ENCODE measurements at places on chromosomes 12 and 14.

- no peak for DNase-seq
Observed at GRCh38 chr12:94269316-94269999, 121.1 kb downstream of the PLXNC1 start.

GRCh38 chr12:57454566-57455373 lies at the start of gene INHBE:
TSS of gene INHBE (plus strand) at chr12:57455307. CDS start at chr12:57455537, 230 bp downstream.
- peak; percentile 58 for DNase-seq

DNA sequence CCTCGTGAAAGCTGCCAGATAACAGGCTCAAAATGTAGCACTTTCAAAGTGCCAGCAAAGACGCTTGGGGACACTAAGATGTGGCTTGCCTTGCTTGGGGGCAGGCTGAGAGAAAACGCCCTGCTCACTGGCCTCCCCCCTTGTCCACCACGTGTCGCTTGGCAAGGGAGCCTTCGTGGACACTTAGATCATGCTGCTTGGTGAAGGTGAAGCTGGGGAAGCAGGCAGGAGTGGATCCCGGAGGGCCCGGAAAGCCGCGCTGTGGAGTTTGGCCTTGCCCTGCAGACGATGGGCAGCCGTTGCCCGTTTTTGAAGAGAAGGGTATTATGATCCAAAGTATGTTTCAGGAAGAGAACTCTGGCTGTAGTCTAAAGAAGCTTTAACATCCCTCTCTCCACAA lies 53.4 kb upstream of the BDKRB2 start:
- DNase-seq, result no peak

- DNase-seq, result peak; percentile 92
Observed at GRCh38 chr14:72801381-72801812, 92.5 kb downstream of the DPF3 start.

GRCh38 chr12:87991483-87991882 lies 37.7 kb downstream of the C12orf50 start:
- DNase-seq, result no peak

- DNase-seq, result peak; percentile 32
Observed at GRCh38 chr14:60327447-60328331, 78.7 kb downstream of the PPM1A start.

- no peak for DNase-seq
Observed at GRCh38 chr12:2290516-2291065, 237.8 kb downstream of the CACNA1C start.

DNA sequence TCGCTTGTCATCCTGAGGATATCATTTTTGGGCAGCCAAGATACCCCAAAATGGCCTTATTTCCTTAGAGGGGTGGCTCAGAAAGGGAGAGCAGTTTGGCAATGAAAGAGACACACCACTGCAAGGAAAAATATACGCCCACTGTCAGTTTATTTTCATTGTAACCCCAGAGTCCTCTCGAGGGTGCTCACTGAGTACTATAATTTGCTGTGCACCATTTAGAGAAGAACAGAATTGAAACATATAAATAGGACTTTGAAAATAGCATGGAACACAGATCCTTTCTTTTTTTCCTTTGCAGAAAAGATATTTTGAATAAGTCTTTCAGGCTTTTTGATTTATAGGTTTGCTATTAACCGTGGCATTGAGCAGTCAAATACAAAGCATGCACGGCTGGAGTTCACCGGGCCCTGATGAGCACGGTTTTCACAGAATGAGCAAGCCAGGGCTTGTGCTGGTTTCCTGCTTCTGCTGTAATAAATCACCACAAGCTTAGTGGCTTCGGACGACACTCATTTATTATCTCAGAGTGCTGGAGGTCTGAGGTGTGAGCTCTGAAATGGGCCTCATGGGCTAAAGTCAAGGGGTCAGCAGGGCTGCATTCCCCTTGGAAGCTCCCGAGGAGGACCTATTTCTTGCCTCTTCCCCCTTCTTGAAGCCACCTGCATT lies 152.3 kb downstream of the ZNF664 start:
- no peak for DNase-seq

- no peak for DNase-seq
Observed at GRCh38 chr12:113463746-113464451, 7.8 kb downstream of the LHX5 start.

DNA sequence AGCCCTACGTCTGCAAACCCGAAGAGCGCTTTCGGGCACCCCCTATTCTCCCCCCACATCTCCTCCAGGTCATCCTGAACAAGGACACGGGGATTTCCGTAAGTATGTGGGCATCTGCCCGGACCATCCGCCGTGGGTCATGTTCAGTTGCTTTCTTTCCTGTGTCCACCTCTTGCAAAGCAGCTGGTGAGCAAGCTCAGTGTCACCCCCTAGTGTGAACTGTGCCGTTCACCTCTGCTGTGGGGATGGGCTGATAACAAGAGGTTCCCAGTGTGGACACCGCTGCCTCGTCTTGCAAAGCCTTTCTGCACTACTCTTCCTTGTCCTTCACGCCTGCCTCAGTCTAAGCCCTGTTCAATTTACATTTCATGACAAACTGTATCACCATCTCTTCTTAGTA lies 8.6 kb downstream of the PRKAB1 start:
- no peak for DNase-seq

DNA sequence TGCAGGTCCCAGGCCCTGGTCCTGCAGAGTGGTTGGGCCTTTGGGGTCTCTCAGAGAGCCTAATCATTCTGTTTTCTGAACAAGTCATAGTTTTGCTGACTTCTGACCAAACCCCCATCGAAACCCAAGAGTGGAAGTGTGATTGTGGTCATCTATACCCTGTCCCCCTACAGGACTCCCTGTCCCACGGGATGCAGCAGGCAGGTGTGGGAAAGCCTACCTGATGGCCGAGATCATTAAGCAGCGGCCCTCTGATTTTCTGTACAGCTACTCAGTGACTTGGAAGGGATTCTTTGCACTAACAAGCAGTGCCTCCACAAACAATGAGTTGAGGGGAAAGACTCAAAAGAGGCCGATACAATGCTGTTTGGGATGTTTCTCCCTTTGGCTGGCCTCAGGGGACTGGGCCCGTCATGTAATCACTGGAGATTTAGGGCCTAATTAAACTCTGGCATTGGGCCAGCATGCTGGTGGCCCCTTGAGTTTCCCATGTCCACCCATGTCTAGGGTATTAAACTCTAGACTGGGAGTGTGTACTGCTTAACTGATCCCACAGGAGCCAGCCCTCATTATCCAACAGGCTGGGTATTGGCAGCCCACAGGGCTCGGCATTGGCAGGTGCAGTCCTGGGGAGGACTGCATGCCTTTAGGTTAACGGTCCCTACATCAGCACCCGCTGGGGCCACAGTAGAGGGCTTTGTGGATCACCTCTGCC lies 192.8 kb downstream of the ZFP36L1 start:
- no peak for DNase-seq

DNA sequence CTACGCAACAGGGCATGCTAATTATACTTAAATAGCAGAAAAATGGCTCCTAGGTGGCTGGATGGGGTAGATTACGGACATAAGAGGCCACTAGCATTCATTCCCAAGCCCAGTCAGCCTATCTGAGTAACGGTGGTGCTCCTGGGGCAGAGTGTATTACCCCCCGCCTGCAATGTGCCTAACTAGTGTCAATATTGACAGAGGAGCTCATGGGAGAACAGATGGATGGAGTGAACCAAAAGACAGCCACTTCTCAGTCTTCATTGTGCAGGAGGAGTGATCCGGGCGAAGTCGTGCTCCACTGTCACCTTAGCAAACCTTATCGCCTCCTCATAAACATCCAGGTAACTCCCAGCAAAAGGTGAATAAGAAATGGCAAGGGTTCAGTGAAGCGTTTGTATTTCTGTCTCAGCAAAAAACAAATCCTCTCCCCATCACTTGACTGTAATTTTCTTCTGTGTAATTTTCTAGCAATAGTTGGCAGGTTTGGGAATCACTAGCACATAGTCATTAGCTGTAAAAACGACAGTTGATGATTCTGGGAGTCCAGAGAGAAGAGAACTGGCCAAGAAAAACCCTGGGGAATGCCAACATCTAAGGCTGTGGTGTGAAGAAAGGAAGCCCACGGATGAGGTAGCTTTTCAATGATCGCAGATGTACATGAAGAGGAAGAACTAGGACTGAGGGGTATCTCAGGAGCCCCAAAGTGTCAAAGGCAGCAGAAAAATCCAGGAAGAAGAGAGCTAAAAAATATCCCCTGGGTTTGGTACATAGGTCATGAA lies 126.6 kb upstream of the BCL2L14 start:
- no peak for DNase-seq

DNA sequence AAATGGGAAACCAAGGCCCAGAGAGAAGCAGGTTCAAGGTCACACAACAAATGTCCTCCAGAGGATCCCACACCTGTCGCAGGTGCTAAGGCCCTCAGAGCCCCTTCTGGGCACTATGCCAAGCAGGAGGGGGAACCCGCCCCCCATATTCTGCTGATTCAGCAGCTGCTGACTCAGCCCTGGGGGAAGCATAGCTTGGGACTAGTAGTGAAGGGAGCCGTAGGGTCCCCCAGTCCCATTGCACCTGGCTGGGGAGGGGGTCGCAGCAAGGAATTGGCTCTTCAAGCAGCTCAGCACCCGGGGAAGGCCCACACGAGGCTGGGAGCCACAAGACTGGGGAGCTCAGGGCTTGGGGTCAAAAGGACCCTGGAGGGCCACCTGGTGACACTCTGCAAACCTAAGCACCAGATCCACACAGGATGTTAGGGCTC lies 1.0 kb downstream of the RASAL1 start:
- no peak for DNase-seq

All from Daoy (cell line).